ENCODE measurements at places on chromosomes 7 and 10.

DNA sequence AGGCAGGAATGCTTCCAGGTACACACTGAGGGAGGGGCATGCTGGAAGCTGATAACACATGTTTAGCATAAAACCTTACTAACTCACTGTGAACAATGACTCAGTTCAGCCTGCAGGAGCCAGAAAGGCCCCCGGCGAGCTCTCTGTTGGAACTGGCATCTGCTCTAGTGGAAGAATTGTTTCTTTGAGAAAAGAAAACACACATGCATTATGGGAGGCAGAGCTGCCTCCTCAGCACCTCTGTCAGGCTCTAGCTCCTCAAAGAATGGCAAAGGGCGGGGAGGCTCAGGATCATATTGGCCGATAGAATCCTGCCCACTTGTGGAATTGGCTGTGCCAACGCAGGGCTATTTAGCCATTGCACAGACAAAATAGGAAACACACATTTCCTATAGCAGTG, 338.3 kb downstream of the CXCL12 start:
- DNase-seq: no peak

DNA sequence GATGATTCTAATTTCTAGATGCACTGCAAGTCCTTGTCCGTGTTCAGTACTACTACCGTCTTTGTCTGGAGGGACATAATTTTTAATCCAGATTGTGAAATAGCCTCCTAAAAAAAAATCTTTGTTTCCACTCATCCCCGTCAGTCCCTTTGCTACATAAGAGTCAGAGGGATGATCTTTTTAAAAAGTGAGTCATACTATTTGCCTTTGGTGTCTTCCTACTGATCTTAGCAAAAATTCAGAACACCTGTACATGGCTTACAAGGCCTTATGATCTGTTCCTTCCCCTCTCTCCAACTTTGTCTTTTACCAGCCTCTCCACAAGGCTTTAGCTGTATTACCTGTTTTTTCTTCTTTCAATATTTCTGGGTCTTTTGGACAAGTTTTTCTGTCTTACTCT, 173.5 kb downstream of the MLLT10 start:
- DNase-seq: no peak

DNA sequence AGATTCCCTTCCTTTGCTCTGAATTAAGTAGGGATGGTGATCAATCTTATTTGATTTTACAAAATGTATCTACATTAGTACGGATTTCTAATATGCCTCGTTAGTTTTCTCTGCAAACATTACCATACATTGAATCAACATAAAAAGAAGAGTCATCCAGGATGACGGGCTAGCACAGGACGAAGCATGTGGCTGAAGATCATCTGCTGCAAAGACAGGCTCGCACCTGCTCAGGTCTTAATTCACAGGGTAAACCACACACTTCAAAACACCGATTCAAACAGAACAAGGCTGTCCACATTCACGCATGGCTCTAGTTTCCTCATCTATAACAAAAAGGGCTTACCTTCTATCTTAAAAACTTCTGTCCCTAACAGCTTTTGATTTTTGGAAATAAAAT, 323.0 kb downstream of the PARD3 start:
- DNase-seq: peak; percentile 97

DNA sequence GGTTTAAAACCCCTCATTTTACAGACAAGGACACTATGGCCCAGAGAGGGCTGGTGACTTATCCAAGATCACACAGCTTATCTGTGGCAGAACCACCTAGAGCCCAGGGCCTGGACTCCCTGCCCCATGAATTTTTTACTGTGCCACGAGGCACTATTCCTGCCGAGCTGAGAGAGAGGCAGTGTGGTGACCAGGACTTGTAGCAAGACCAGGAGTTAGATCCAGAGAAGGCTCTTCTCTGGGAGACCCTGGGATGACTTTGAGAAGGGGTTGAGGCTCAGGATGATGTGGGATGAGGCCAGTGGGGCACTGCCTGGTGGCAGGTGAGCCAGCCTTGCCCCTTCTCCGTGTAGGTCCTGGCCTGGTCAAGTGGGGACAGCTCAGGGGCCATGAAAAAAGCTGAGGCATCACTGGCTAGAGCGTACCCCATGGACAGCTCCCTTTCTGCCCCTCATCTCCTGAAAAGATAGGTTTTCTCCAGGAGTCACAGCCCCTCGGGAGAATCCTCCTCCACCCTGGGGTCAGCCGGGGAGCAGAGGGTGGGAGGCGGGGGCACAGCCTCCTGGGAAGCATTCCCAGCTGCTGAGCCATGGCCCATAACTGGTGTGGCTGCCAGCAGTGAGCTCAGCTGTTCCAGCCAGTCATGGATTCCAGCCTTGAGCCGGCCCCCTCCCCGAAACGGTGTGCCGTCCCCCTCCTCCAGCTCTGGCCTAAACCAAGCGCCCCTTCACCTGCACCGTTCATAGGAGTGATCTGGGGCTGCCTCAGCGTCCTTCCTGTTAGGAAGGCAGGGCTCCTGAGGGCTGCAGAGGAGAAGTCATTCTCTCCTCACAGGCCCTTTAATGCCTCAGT, 5.8 kb downstream of the FLNC start:
- DNase-seq: no peak

- DNase-seq: no peak
Measured at GRCh38 chr10:97757471-97757870, 14.3 kb downstream of the SFRP5 start.

All from DMS53 (cell line).